ENCODE measurements at places on chromosomes 7 and 10.
A peak's percentile ranks its signal among the peaks of the same experiment; 100 is the strongest.

DNA sequence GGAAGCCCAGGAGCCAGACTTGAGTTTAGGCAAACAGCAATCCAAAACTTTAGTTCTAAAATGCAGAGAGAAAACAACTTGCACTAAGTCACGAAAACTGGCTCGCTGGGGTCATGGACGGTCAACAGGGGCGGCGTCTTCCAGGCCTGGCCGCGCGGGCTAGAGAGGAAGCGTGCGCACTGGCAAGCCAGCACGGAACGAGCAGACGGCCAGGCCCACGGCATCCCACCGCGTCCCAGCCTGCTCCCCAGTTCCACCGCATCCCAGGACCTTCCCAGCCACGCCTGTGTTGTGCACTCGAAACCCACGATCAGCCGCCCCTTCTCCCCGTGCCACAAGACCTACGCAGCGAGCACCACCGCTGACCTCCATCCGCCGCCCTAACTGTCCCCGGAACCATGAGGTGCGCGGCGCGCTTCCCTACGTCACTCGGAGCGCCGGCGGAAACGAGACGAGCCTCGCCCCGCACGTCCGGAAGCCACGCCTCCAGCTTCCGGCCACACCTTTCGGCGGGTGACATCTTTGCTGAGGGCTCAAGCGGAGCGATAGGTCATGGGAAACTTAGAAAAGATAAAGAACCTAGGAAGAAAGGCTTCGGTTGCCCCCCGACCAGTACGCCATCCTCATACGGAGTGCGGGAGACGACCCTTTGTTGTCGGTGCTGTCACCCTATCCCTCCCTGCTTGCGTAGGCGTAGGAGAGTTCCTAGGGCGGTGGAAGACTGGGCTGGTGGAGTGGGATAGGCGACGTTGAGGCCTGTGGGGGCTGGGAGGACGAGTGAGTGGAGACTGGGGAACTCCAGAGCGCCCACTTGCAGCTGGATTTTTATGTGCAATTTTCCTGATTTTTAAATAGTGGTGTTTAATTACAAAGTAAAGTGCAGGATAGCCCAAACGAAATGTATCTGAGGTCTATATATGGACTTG is at the start of gene TBRG4:
Gene TBRG4 (minus strand): TSS at position 400 of the 926 bp plus-strand sequence. CDS start 2,460 bp downstream, outside the sequence.
- peak; percentile 96 for DNase-seq

DNA sequence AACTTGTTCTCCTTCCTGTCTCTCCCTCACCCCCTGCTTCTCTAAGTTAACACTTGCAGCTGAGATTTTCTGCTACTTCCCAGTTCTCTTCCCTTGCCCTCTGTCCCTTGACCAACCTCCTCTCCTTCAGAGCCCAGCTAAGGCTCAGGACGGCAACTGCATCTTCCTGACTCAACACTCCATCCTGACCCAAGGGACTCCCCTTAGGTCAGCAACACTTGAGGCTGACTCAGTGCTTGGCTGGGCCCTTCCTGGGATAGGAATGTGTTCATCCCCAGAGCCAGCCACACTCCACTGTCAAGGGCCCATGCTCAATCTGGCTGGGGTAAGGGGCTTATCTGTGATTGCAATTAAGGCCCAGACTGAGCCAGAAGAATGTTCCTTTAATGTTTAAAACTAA is 3.4 kb downstream of the CALHM2 start:
- no peak for DNase-seq

GRCh38 chr7:38870147-38870546 is 38.8 kb downstream of the VPS41 start:
- DNase-seq, result no peak

DNA sequence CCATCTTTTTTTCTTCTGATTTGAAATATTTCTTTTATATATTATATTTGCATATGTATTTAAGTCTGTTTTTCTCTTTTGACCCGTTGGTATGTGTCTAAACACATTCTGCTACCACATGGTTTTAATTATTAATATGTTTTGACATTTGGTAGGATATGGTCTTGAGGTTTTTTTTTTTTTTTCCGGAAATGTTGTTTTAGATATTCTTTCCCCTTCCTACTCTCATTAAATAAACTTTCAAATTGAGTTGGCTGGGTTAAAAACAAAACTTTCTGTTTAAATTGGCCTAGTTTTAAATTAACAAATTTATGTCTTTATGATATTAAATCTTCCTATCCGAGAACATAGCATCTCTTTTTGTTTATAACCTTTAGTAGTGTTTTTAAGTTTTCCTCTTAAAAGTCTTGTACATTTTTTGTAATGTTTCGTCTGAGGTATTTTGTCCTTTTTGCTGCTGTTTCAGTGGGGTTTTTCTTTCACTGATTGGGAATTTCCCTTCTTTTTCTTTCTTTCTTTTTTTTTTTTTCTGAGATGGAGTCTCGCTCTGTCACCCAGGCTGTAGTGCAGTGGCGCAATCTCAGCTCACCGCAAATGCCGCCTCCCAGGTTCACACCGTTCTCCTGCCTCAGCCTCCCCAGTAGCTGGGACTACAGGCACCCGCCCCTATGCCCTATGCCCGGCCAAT is 25.4 kb downstream of the STAM start:
- DNase-seq, result no peak

GRCh38 chr10:86401588-86402282 is 35.1 kb upstream of the GRID1 start:
- no peak for DNase-seq

- DNase-seq, result no peak
These were observed 315.0 kb downstream of the AHR start for GRCh38 chr7:17613338-17614041.

DNA sequence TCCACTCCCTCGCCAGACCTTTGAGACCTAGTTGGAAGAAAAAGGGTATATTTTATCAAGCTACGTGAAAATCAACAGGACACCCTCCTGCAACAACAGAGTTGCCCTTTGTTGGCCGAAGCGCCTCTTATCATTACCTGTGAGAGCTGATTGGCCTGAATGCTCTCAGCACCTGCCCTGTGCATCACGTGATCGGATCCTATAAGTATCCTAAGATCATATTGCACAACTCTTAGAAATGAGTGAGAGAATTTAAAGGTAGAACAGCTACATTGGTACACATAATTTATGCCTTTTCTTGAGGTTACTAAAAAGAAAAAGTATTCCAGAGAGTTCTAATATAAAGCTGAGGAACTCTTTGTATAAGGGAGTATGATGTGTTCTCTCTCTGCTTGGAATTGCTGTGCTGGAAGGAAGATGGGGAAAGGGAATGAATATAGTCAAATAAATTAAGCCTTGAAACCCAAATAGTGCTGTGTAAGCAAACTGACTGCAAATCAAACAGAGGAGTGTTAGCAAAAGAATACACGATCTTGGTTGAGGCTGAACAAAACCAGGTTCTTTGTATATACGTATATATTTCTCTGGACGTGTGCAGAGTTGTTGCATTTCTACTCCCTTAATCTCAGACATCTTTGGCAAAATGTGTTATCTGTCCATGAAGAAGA is 69.3 kb downstream of the LRRC4 start:
- DNase-seq, result no peak

DNA sequence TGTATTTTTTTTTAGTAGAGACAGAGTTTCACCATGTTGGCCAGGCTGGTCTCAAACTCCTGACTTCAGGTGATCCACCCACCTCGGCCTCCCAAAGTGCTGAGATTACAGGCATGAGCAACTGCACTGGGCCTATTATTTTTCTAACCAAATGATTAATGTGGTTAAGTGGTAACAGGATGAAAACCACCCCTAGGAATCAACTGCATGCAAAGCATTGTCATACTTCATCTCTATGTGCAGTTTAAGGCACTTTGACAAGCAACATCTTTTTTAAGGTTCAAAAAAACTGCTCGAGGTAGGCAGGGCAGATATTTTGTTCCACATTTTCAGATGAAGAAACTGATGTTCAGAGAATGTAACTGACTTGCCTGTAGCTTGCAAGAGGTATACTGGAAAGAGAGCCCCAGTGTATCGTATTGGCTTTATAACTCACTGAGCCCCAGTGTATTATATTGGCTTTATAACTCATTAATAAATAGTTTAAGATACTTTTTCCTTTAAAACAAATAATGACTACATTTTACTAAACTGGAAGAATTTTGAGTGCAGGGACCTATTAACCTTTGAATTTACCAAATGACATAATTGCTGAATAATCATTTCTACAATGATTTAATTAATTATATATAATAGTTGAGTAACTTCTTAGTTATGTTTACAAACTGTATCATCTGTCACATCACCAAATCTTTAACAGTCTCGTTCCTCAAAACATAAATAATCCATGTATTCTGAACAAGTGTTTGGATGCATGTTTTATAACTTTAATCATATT is 38.1 kb downstream of the RTKN2 start:
- no peak for DNase-seq

DNA sequence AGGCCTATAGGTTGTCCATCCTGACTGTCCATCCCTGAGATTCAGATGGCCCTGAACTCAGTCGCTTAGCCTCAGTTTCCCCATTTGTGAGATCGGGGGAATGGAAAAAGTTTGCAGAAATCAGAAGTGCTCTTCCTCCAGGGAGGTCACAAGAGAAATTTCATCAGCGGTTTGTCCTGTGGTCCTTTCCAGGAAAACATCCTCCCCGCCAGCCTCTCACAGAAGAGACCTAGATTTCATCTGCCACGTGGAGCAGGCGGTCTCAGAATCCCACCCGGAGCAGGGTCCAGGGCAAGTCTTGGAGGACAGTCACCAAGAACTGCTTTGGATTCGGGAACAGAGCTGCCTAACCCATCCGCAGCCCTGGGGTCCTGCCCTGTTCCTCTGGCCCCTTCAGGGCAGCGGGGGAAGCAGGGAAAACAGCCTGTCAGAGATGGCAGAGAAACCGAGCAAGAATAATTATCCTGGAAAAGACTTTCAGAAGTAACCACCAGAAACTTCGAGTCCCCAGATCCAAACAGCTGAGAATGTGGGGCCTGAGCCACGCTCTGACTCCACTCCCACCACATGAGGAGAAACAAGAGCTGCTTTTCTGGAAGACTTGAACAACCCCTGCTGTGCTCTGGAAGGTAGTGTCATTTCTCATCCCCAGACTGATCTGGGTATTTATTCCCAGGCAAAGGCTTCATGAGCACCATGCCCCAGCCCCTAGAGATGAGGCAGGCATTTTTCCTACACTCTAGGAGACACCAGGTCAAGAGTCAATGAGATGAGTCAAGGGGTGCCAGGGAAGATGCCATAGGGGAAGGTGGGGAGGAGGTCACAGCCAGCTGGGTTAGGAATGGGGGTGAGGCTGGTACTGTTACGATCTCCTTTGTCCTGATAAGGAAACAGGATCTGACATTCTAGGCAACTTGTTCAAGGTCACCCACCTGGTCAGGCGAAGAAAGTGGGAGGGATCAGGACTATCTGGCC is 1.1 kb upstream of the TNS3 start:
- peak; percentile 89 for DNase-seq

GRCh38 chr10:49299816-49300139 is 808 bp downstream of the C10orf71 start:
- DNase-seq, result no peak

- peak; percentile 28 for DNase-seq
These were observed 495 bp downstream of the EIF3B start for GRCh38 chr7:2354939-2355704.

DNA sequence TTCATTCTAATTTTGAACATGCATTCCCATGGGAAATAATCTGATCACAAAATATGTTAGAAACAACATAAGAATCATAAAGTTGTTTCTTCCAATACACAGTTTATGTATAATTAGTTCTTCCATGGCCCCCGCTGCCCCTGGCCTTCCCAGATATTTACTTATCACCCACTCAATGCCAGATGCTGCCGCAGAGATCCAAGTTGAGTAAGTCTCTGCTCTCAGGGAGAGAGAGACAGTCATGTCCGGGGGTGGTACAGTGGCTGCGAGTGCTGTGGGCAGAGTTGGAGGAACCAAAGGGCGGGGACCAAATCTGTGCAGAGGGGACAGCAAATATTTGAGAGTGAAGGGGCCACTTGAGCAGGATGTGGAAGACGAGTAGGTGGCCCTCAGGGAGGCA is 37.1 kb downstream of the COL26A1 start:
- DNase-seq, result no peak

GRCh38 chr7:74173491-74173865 is 678 bp upstream of the EIF4H start:
- DNase-seq, result no peak

DNA sequence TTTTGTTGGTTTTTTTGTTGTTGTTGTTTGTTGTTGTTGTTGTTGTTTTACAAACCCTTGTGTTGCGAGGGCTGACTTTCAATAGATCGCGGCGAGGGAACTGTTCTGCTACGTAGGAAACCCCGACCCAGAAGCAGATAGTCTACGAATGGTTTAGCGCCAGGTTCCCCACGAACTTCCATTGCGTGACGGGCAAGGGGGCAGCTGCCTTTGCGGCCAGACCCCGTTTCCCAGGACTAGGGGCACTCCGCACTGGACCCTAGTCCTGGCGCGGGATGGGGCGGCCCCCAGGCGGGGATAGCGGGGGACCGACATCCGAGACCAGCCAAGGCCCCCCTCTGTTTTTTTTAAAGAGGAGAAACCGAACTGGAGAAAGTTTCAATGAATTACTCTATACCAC is 119.6 kb downstream of the LRRTM3 start:
- DNase-seq, result no peak

DNA sequence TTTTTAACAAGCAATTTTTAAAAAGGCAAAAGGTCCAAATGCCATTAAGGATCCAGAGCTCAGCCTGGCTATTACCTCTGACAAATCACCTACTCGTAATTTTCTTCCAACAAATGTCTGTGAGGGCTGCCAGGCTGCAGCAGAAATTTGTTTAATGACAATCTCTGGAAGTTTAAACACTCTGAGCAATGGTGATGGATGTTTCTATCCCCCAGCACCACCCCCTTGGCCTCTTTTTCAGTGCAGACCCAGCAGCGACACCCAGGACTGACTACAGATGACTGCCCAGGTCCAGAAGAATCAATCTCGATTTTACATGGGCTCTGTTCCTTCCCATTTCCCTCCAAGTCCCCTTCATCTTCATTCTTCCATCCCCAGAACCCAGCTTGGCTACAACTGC is 201.4 kb upstream of the AOAH start:
- no peak for DNase-seq

DNA sequence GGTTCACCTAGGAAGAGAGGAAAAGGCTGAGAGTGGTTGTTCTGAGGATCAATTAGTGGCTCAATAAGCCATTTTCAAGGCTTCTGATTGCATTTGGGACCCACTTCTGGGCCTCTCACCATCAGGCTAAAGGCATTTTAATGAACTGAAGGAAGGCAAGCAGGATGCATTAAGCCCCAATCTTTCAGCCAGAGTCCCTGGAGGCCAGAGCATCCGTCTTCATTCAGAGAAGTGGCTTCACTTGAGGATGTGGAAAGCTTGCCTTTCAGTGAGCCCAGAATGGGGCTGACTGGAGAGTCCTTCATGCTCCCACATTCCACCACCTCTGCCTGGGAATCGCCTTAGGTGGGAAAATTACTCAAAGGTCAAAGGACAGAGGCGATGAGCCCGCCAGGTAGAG is 41.8 kb downstream of the COL17A1 start:
- DNase-seq, result no peak

- no peak for DNase-seq
These were observed 87.2 kb downstream of the PRKCQ start for GRCh38 chr10:6492896-6493295.

Data from right hindlimb (tissue), 1 donor.